ENCODE measurements at places on chromosomes 2 and 18.

DNA sequence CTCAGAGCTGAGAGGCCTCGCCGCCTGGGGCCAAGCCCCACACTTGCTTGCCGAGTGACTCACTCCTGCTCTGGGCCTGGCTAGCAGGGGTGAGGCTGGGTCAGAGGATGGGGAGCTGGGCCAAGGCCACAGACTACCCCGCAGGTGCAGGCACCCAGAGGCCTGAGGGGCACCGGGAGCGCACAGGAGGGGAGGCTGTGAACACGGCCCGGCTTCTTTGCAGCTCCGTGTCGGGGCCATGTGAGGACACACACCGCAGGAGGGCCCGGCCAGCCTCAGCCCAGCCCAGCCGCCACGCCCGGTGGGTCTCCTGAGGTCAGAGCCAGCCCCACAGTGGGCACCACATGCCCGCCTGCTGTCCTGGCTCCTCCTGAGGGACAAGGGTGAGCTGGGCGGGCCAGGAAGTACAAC is 8.4 kb downstream of the GPC1 start:
- no peak for DNase-seq

DNA sequence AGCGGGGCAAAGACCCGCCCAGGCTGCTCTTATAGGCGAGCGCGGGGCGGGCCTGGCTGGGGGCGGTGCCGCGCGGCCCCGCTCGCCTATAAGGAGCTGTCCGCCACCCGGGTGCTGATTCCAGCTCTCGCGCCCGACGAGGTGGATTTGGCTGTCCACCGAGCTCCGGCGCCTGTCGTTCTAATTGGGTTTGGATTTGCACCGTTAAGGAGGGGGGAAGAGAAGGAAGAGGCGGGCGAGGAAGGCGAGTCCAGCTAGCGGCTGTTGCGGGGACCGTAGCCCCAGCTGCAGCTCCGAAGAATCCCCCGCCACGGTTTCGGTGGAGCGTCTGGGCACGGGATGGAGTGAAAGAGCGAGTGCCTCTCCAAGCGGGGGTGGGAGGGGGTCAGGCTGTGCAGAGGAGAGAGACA is at the start of gene CNTNAP5:
CNTNAP5 (plus strand) TSS at position 117 of the 410 bp plus-strand sequence. CDS start 364 bp downstream, outside the sequence.
- peak; percentile 6 for DNase-seq

GRCh38 chr2:73291461-73292315 is 1.7 kb downstream of the EGR4 start:
- DNase-seq = no peak

- DNase-seq = no peak
Observed at GRCh38 chr2:240451791-240452461, 16.5 kb downstream of the GPC1 start.

DNA sequence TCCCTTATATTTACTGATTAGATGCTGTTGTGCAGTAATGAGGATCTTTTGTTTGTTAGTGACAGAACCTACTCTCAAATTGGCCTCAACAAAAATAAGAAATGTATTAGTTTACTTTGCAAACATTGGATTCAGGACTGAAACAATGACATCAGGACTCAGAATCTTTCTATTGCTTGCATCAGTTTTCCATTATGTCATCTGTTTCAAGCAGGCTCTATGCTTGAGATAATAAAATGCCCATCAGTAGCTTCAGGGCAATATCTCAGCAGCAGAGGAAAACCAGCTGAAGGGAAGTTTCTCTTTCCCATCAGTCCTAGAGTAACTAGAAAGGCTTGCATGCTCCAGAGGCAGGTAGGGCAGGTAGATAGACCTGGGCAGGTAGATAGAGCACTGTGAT is 375.5 kb upstream of the SLC8A1 start:
- DNase-seq = no peak

DNA sequence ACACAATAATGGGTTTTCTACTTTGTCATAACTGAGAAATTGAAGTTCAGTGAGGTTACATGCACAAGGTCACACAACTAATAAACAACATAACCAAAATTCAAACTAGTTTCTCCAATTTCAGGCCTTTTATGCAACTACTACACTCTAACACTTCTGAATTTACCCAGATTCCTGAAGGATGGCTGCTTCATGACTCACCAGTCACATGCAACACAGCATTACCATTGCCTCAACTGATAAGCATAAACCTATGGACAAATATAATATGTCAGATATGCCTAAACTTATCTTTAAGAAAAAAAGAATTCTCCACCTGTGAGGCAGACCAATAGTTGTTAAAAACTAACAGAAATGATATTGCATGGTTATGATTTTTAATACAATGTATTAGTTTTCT is 586.5 kb upstream of the SLC8A1 start:
- no peak for DNase-seq
